ENCODE measurements at places on chromosomes 5 and 9.
A peak's percentile ranks its signal among the peaks of the same experiment; 100 is the strongest.

GRCh38 chr9:111663301-111663823 is 2.0 kb downstream of the GNG10 start:
- no peak for DNase-seq

- DNase-seq: no peak
Observed at GRCh38 chr5:180900178-180900577, 1.2 kb downstream of the BTNL8 start.

DNA sequence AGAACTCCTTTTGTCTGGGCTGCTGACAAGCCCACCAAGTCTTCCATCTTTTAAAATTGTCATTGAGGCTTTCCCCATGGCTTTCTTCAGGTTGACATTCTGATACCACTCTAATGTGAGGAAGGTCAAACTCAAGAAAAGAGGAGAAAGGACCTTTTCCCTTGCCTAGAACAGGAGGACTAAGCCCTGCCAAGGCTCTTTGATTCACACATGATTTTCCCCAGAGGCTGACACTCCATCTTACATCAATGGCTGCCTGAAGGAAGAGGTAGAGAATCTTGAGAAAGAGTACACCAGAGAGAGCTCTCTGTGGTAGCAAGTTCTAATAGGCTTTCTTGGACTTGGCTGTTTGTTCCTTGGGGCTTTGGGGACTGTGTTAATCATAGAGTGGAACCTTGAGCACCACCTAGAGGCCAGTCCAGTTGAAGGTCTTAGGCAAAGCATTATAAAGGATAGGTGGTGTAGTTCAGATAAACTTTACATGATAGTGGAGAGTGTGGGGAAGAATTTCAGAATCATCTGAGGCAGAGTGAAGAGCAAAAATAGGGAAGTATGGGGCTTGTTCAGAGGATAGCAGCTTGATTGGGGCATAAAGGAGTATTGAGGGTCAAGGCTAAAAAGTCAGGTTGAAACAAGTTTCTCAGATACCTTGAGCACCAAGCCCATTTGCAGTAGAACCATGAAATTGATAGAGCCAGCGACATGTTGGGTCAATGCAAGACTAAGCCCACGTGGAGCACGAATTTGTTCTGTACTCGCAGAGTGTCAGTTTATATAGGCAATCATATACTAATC is 36.7 kb downstream of the NDFIP1 start:
- DNase-seq: peak; percentile 58

GRCh38 chr9:125467116-125467740 is 205.6 kb downstream of the GAPVD1 start:
- no peak for DNase-seq

GRCh38 chr5:116448870-116449427 is 125.7 kb downstream of the SEMA6A start:
- DNase-seq: no peak

- no peak for DNase-seq
Observed at GRCh38 chr5:181234455-181235306, 9.0 kb downstream of the RACK1 start.

- no peak for DNase-seq
Observed at GRCh38 chr5:158170534-158170933, 311.6 kb upstream of the CLINT1 start.

GRCh38 chr9:136604823-136605525 is 57.7 kb upstream of the EGFL7 start:
- DNase-seq: no peak

GRCh38 chr9:34373749-34374148 is 2.9 kb downstream of the MYORG start:
- DNase-seq: no peak

DNA sequence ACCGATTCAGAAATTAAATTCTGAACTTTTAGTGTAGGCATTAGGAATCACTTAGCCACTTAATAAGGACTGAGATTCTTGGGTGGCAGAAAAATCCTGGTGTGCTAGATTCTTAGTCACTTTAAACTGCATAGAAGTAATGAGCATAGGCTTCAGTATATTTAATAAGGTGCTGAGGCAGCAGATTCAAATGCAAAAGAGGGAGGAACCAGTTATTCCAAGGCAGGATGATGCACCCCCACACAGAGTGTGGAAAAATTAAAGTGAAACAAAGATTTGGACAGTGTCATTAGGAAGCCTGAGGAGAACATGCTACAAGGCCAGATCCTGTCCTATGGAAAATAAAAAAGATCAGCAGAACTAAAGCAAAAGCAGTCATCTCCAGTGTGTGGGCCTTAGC is 217.7 kb downstream of the PJA2 start:
- DNase-seq: no peak

GRCh38 chr9:114225561-114226212 is 70.3 kb downstream of the COL27A1 start:
- DNase-seq: no peak

DNA sequence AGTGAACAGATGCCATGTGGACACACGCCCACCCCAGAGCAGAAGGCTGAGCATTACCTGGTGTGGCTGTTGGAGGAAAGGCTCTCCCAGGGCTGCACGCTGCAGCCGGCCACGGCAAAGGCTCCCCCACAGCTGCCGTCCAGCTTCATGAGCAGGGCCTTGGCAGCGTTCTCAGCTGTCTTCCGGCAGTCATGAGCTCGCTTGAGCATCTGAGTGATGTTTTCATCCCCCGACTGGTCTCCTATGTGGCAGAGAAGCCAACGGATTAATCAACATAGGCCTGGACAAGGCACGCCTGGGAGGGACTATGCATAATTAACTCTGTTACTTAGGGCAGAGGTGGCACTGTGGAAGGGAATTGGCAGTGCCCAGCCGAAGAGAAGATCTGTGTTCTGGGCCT is 87.3 kb downstream of the DCP2 start:
- DNase-seq: no peak

GRCh38 chr9:137720571-137721110 is 101.8 kb downstream of the EHMT1 start:
- no peak for DNase-seq

DNA sequence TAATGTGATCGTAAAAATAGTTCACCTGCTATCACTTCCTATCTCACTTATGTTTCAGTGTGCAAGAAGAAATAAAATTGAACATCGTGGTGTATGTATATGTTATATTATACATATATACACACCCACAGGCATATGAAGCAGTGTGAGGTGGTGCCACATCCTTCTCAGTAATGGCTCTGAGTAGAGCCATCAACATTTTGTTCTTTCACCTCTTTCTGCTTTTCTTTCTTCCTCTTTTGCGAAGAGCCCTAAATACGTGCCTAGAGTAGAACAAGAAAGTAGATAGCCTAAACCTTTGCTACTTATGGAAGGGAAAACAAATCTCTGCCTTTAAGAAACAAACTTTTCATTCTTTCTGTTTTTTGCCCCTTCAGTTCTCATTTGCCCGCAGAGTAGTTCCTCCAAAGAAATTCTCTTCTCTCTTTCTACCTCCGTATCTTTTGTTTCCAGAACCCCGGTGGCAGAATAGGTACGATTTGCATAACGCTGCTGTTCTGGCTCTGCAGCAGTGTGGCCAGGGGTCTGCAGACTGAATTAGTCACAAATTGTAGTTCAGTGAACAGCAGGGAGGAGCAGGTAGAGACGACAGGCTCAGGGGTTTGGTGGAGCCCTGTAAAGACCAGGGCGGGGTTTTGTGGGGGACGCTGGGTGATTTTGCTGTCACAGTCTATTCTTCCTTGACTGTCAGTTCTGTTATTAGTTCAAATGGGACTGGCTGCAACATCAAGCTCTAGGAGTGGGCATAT is 40.5 kb upstream of the PJA2 start:
- no peak for DNase-seq

GRCh38 chr9:33649463-33649862 is 125.4 kb downstream of the ANKRD18B start:
- DNase-seq: no peak

GRCh38 chr5:88556406-88556805 is 287.8 kb upstream of the TMEM161B start:
- DNase-seq: no peak

DNA sequence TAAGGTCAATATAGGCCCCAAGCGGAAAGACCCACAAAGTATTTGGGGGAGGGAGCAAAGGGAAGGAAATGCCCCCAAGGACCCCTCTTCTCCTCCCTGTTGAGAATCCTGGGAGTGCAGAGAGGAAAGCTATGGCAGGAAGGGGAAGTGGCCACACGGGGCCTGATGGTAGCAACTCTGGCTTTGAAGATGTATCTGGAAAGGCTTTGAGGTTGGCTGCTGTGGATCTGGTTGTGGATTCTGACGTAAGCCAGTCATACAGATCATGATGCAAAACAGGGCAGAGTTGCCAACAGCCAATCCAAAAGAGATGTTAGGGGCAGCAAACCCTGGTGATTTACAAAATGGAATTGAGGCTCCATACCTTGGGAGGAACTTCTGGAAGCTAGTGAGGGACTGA is 108.8 kb downstream of the PRKACG start:
- no peak for DNase-seq

DNA sequence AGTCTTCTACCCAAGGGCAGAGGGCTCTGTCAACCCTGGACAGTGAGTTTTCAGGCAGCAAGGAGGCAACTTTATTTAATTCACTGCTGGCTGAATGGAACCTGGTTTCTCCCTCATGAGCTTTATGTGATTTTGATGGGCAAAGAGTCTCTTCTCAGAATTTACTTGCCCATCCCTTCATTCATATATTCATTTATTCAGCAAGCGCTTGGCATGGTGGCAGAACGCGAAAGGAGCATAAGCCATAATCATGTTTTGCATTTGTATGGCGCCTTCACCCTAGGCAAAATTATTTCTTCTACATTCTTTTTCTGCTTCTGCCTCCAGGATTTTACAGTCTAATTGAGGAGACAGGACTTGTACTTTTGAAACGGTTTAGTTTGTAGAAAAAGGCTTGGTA is 8.0 kb downstream of the DELE1 start:
- DNase-seq: no peak

DNA sequence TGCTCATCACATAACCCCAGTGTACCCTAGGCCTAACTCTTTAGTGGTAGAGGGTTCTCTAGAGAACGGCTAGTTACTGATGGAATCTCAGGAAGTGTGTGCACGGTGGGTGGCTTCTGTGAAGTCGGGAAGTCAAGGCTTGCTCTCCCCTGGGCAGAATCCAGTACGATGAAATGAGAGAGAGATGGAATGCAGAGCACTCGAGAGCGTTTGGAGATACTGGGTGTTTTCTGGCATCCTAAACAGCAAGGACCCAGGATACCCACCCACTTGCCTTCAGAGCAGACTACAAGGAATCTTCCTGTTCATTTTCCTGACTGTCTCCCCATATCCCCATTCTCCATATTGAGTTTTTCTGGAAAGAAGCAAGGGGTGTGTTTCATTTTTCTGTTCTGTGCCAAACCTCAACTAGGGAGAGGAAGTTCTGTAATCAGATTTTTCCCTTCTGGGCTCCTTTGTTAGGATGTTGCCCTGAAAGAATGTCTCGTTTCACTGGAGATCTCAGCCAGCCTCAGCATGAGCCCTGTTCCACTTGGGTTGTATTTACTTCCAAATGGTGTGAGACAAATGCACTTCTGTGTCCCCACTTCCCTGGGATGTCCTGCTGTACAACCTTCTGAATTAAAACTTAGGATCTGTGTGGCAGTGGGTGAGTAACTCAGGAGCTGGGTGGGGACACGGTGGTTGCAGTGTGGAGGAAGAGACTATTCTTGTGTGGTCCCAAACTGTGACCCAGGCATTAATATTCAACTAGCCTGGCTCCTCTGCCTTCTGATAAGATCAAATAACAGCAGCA is 108.9 kb upstream of the SPRY4 start:
- DNase-seq: no peak

DNA sequence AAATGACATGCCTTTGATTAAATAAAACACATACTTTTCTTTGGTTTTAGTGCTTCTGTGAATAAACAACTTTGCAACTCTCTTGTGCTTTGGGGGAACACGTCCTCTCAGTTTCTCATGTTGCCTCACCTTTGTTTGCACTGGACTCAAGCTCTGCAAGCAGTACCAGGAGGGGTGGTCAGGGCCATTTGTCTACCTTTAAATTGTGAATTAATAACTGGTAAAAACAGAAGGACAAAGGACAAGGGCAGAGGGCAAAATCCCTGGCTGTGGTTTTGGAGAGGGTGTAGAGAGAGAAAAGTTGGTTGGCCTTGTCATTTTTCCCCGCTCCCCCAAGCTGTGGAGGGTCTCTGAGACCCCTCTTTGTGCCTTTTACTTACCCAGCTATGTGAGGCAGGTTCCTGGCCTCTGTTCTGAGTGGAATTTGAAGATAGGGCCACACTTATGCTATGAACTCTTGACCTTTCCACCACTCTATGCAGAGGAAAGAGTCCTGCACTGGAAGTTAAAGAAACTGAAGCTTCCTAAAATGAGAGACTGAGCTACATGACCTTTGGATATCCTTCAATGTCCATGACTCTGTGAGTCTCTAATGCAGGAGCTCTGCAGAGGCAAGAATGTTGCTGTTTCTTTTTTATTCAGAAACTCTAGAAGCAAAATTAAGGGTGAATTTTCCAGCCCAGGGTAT is 55.1 kb upstream of the MOCS2 start:
- DNase-seq: no peak

DNA sequence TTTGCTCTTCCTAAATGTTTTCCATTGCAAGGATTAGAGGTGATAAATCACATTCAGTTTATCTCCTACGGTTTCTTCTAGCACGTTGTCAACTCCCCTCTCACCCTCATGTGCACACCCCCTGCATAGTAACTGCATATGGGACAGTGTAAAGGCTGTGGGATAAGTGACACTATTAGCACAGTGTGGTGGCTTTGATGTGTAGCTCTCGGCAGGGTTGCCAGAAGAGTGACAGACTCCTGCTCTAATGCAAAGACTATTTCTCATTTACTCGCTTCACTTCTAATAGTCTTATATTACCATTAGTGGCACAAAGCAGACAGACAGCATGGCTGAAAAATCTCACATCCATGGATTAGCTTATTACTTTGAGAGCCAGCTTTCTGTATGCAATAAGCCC is 454.6 kb downstream of the CETN3 start:
- no peak for DNase-seq

DNA sequence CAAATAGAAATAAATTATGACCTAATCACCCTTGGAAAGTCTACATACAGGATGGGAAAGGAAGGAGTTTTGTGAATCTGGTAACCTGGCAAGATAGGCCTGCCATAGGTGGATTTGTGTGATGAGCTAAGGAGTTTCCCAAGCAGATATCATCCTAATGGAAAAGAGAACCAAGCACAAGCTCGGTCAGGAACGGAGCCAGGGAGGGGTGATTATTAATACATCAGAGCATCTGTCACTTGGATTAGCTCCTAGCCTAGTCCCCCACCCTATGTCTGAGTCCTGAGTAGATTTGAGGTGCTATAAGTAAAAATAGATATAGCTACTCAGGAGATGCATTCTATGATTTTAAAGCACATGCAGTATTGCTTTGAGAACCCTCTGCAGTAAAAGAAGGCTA is 57.3 kb upstream of the SMARCA2 start:
- no peak for DNase-seq

DNA sequence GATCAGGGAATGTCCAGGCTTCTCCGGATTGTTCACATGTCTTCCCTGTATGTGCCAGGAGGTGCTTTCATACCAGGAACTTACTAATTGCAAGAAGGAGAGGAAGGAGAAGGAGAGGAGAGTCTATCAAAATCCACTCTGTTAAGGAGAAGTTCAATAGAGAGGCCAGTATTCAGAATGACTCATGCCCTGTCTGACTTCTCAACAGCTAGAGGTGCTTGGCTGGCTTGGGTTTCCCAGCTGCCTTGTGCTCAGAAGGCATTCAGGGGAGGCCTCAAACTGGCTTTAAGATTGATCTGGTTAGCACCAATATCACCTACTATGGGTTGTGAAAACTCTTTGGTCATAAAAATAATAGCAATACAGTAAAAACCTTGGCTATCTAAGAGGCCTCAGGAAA is 167.9 kb upstream of the GLRA1 start:
- no peak for DNase-seq

- DNase-seq: no peak
Observed at GRCh38 chr9:132288361-132288760, 66.4 kb downstream of the SETX start.

- peak; percentile 96 for DNase-seq
Observed at GRCh38 chr9:137114613-137115393, at the start of gene DPP7. TSS of gene DPP7 (minus strand) at chr9:137114733. CDS start at chr9:137114713, 20 bp downstream.

- no peak for DNase-seq
Observed at GRCh38 chr9:114465906-114466900, 39.1 kb downstream of the WHRN start.
